ENCODE measurements at places on chromosomes 6 and 20.

GRCh38 chr20:59811681-59812171, 121.7 kb downstream of the SYCP2 start:
- no peak for DNase-seq

GRCh38 chr6:79436241-79436640, 101.0 kb downstream of the LCA5 start:
- DNase-seq, result no peak

DNA sequence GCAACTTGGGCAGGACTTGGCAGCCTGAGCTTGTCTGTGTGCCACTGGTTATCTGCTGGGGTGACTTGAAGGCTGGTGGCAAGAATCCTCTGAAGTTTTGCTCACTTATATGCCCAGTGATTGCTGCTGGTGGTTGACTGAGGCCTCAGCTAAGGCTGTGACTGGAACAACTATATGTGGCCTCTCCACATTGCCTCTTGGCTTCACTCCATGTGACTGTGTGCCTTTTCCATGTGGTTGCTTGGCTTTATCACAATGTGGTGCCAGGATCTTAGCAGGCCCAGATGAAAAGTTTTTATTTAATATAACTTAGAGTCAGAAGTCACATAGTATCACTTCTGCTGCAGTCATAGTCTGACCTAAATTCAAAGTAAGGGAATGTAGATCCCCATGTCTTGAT, 104.5 kb downstream of the ADAT2 start:
- DNase-seq, result no peak

DNA sequence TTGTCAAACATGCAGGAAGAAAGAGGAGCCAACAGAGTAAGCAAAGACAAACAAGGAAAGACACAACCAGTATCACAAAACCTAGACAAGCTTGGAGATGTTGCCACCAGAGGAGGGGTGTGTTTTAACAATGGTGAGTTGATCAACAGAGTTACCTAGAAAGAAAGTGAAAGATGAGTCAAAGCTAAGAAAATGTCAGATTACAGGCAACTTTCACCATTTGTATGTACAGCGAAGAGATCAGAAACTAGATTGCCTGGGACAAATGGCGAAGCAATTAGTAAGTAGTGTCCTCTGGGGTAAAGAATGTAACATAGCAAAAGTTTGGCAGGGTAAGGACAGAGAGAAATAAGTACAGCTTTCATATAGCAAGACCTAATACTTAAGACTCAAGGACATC, 51.6 kb upstream of the POU3F2 start:
- DNase-seq, result no peak

DNA sequence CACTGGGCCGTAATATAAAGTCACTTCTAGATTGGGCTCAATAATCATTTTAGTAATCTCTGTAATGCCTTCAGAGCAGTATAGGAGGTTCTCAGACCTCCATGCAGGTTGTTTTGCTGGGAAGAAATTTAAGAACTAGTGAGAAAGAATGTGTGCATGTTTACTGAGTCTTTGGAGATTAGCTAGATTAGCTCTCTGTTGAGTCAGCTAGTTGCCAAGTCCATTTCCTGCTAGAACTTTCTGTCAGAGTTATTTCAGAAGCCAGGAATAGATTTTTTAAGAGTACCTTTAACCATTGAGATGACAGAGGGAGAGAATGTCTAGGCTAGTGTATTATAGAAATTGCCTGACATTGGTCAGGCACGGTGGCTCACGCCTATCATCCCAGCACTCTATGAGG, 33.3 kb downstream of the ORC3 start:
- no peak for DNase-seq

GRCh38 chr20:19692685-19693119, 65.4 kb upstream of the RIN2 start:
- DNase-seq, result peak; percentile 38

DNA sequence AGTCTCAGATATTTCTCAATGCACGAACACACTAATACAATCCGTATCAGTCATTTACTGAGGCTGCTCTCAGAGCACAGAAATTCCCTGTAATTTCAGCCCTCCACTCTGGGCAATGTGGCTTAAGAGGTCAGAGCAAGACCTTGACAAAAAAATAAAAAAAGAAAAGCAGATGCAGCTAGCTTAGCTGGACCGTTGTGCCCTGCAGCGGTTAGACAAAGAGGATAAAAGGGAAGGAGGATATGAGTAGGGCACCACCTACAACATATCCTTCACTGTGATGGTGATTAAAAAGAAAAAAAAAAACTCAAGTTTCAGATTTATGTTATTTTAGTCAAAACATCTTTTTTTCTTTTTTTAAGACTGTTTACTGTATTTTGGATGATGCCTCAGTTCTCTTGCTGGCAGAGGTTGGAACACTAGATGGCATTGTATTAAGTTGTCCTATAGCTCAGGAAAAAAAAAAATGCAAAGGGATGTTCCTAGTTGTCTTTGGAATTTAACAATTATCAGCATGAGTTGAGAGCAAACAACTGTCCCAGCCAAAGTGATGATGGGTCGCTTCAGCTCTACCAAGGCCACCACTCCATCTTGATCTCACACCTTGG, 59.9 kb downstream of the ANKEF1 start:
- DNase-seq, result no peak

DNA sequence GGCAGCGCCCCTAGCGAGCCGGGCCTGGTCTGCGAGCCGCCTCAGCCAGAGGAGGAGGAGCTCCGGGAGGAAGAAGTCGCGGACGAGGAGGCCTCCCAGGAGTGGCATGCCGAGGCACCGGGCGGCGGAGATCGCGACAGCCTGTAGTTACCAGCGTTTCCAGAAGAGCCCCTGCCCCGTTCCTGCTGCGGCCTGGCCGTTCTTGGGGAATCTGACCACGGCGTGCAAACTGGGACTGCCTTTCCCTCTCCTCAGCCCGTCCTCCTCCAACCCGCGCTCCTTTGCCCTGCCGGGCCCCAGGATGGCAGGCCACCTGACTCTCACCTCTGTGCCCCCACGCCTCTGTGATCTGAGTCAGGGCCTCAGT, 802 bp downstream of the HDGFL1 start:
- DNase-seq, result no peak

GRCh38 chr6:108133594-108134179, 32.1 kb upstream of the NR2E1 start:
- no peak for DNase-seq

DNA sequence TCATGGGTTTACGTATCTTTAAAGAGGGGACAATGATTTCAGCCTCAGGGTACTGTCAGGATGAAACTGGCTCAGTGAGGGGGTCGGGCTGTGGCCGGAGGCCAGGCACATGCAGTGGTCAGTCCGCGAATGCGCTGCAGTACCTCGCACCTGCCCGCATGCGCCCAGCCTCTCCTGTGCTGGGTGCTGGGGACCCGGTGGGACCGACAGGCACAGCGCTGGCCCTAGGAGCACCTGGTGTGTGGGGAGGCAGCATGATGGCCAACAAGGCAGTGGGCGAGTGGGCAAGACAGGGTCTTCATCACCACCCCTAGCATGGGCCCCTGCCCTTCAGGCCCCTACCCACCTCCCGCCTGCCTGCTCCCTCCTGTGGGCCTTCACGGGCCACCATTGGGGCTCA, 970 bp upstream of the CABLES2 start:
- DNase-seq, result no peak

DNA sequence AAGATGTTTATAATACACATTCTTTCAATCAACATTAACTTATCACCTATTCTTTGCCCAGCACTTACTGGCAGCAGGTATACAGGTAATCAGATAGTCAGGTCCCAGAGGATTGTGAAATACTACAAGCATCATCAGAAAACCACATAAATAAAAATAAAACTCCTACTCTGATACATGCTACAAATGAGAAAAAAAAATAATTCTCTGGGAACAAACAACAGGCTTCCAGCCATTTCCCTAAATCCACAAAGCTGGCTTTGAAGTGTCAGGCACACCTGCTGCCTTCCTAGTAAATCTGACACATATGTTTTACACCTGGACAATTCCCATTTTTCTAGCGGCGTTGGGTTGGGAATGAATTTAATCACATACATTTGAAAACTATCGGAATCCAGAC, 384.5 kb upstream of the CDH4 start:
- no peak for DNase-seq

DNA sequence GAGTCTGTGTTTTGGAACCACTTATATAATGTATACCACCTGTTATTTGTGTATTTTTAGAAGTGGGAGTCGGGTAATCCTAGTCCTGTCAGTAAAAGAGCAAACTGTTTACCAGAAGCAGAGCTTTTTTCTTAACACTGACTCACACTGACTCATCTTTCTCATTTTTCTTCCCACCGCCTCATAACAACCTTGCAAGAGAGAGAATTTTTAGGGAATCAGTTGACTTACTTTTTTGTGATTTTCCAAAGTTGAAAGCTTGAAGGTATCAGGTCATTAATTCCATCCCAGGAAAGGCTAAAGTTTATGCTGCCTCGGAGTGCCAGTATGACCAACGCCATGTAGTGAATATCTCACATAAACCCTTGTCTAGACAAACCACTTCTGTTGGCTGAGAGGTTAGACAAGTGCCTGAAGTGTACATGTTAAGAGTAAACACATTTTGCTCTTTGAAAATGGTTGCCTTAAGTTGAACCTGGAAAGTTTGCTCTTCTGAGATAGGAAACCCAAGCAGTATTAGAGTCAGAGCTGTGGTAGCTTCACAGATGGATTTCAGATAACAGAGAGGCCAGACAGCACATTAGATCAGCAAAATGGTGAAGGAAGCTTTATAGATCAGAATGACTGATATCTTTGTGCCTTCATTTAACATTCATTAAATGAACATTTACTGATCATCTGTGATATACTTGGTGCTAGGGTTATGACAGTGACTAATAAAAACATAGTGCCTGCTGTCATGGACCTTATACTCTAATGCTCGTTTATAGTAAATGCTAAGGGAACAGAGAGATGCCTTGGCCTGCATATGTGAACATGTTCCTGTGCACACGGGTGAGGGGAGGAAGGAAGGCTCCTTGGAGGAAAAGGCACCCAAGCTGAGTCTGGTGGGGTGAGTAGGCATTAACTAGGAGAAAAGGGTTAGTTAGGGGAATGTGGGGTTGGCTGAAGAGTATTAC, 29.1 kb upstream of the PKIG start:
- no peak for DNase-seq

DNA sequence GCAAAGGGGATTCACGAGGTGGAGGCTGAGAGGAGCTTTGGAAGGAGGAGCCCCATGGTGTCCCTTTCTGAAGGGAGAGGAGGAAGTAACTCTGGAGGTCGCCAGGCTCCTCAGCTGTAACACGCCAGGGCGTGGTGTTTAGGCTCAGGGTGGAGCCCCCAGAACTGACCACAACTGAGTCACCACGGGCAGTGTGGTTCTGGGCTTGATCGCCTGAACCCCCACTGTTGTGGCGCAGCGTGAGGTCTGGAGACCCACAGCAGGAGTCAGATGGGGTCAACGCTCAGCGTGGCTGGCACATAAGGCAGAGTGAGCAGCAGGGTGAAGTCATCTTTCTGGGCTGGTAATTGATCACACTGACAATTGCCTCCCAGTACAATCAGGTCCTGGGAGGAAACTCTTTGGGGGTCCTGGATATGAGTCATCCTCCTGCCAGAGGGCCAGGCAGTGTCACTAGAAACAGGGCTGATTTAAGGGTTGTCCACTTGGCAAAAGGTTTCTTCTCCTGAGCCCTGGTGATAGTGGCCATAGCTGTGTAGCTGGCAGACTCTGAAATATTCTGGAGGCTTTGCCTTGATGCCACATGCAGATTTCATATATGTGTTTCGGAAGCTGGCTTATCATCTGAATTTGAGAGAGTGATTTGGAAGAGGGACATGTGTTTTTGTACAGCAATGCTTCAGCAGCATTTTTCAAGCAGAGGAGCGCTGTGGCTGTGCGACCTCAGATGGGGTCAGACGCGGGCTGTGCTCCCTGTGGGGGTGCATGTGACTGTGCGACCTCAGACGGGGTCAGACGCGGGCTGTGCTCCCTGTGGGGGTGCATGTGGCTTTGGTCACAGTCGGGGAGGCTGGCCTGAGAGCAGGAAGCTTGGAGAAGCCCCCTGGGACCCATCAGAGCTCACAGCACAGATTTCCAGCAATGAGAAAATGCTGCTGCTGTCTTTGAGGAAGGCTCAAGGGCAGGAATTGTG, 50.0 kb downstream of the SYNJ2 start:
- DNase-seq, result peak; percentile 57

DNA sequence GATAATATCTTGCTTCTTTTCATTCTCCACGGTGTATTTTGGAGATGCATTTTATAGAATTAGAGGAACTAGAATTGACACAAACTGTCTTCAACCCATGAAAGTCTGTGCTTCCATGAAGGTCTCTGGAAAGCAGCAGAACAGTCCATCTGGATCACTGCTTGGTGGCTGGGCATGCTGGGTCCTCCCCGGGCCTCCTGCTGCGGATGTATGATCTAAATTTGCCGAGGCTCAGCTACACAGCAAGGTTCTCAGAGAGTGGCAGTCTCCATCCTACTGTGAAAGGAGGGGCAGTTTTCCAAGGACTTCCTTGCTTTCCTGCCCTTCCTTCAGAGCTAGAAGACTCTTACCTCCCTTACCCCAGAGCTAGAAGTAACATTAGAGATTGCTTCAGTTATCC, 15.1 kb downstream of the PKIG start:
- DNase-seq, result no peak

- no peak for DNase-seq
Measured at GRCh38 chr6:128870746-128871145, 12.2 kb upstream of the LAMA2 start.

All from CD4-positive, alpha-beta T cell treated with Interleukin-2 at 100 ng/mL for 4 hours (primary cell).